NCI-H1417 treated with DMSO at 0.1 percent for 48 hours (cell line): ENCODE measurements at places on chromosomes 2 and 18.
A peak's percentile ranks its signal among the peaks of the same experiment; 100 is the strongest.

DNA sequence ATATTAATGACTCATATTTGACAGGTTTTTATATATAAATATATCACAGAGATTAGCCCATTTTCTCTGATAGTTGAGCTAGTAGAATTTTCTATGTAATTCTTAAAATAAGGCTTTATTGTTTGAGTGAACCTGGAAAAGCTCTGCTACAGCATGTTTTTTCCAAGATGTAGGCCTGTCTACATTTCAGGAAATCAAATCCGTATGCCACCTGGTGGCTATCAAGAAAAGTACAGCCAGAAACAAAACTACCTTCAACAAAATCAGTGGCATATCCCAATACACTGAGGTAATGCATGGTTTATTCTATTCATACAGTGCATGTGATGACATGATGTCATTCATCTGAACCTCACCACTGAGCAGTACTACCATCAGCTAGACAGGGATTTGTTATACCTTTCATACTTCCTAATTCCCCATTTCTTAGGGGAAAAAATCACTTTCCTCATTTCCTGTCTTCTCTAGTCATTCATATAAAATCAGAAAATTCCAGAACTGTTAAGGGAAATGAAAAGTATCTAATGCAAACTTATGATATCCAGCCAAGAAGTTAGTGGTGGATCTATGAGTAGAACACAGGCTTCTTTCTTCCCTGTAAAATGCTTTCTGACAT, 310.4 kb upstream of the SYT4 start:
- DNase-seq = peak; percentile 65

GRCh38 chr2:29892585-29893259, 28.7 kb downstream of the ALK start:
- no peak for DNase-seq

GRCh38 chr2:229633556-229633955, 80.8 kb downstream of the DNER start:
- DNase-seq = no peak

GRCh38 chr2:233100192-233100998, 40.3 kb downstream of the INPP5D start:
- no peak for DNase-seq
